ENCODE measurements at places on chromosomes 4 and X.

GRCh38 chr4:38620527-38621027, 43.4 kb upstream of the KLF3 start:
- no peak for DNase-seq

DNA sequence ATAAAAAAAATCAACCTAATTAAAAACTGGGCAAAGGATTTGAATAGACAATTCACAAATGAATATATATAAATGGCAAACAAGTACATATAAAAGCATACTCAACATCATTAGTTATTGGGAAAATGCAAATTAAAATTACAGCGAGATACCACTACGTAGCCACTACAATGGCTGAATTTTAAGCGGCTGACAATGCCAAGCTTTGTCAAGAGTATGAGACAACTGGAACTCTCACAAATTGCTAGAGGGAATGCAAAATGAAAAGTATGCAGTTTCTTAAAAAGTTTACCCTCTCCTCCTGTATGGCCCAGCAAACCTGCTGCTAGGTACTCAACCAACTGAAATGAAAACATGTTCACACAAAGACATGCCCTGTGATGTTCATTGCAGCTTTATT, 34.8 kb downstream of the ZFP42 start:
- no peak for DNase-seq

DNA sequence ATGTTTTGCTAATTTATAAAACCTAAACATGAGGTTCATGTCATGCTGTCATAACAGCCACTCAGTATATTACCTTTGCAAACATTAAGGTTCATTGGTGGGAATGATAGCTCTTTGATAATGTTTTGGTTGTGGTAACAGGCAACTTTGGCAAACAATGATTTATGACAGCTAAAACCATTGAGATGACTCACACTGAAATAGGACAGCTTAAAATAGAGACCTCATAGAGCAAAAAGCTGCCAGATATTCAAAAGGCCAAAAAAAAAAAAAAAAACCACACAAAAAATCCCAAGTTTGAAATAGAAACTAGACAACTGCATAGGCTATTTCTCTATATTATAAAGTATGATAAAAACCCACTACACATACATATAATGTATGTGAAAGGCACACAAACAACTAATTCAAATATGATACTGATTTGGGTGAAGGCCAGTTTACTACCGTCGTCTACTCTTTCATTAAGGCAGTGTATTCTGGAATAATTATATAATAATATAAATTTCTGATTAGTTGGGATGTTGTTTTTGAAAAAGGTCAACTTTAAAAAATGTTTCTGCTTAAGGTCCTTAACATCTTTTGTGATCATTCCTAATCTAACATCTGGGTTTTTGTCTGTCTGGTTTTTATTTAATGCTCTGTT, 646.0 kb upstream of the PITX2 start:
- DNase-seq: no peak

GRCh38 chr4:149719357-149719756, 96.3 kb downstream of the IQCM start:
- no peak for DNase-seq

- DNase-seq: no peak
Observed at GRCh38 chr4:40403081-40403480, 67.9 kb downstream of the CHRNA9 start.

DNA sequence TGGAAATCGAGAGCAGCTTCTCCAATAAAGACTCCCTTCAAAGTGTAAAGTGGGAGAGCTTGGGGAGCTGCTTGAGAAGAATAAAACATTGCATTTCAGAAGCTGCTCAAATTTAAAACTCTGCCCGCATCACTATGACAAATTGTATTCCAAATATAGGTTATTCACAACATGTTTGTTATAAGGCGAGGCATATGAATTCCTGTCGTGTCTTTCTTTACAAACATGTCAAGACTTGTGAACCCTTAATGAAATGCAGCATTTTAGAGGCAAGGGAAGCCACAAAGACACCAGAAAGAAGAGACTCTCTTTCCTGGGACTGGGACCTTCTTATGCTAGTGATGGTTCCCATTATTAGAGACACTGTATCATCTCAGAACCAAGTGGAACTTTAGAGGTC, 311.2 kb downstream of the DHX15 start:
- DNase-seq: no peak
